Suppressor macrophage (primary cell): ENCODE measurements at places on chromosomes 3 and 15.
A peak's percentile ranks its signal among the peaks of the same experiment; 100 is the strongest.

DNA sequence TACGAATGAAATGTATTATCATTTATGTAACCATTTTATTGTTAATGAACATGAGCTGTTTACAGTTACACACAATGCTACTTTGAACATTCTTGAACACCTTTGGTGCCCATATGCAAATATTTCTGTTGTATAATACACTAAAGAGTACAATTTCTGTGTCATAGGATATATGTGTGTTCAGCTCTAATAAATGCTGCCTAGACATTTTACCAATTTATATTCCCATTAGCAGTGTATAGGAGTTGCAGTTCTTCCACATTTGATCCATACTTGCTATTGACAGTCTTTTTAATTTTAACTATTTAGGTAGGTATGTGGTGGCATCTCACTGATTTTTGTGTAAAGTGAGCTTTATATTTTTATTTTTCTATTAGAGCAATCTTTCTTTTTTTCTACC is 331.8 kb downstream of the ZIC1 start:
- no peak for DNase-seq

- peak; percentile 40 for DNase-seq
These were observed 1.3 kb downstream of the TCF12 start for GRCh38 chr15:56919609-56920366.

DNA sequence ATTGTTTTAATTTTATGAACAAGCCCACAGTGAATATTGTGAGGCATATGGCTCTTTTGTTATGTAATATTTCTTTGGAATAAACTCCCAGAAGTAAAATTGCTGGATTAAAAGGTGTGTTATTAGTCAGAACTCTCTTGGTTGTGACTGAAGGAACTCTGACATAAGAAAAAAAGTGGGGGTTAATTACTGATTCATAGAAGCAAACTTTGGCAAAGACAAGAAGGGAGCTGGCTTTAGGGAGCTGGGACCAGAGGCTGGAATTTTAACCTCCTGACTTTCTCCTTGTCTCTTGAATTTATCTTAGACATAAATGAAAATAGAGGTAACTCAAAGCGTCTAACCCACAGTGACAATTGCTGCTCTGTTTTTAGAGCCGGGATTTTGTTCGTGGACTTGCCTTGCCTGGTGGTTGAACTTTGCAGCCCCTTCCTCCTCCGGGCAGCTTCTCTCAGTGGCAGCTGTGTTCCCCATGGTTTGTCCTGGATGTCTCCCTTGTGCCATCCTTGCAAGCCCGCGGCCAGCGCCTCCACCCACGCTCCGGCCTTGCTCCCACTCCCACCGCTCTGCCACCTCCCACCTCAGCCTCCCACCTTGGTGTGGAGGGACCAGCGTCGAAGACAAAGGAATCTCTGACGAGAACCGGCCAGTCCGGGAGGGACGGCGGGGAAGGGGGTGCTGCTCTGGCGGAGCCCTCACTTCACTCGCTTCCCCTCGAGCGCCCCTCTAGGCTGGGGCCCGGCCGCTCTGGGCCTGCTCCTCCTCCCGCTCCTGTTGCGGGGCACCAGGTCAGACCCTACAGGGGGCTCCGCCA is 28.0 kb downstream of the ARHGAP31 start:
- DNase-seq, result peak; percentile 58

GRCh38 chr3:19877656-19878055 is 56.4 kb downstream of the EFHB start:
- peak; percentile 54 for DNase-seq

DNA sequence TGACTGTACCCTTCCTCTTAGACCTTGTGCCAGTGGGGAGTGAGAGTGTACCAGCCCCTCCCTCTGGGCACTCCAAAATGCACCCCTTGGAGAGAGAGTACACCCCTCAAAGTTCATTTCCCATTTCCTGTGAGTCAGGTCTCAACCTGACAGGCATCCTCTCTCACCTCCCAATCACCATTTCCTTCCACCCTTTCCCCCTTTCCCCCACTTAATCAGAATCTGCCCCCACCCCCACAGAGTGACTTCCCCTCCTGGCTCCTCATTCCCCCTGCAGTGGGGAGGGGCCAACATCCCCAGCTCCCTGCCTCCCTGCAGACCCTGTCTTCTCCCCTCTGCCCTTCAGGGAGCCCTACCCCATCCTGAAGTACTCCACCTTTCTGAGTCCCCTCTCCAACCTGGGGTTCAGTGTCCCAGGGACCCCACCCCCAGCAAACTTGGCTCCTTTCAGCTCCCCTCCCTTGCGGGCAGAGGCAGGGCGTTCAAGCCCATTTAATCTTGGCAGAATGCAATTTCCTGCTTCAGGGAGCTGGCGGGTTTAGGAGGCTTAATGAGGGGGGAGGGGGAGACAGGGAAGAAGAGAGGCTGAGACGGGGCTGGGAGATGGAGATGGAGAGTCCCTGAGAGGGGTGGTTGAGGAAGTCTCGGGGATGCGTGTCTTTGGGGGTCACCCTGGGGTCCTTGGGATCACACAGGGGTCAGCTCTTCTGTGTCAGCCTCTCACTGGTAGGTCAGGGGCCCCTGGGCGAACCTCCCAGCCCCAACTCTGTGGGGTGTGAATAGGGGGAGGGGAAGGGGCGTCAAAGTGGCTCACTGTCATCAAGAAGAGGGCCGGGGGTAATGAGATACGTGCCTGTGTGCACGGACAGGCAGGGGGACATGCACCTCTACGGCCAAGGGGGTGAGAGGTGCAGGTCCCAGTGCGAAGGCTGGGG is 16.6 kb upstream of the SEMA3F start:
- DNase-seq, result no peak

DNA sequence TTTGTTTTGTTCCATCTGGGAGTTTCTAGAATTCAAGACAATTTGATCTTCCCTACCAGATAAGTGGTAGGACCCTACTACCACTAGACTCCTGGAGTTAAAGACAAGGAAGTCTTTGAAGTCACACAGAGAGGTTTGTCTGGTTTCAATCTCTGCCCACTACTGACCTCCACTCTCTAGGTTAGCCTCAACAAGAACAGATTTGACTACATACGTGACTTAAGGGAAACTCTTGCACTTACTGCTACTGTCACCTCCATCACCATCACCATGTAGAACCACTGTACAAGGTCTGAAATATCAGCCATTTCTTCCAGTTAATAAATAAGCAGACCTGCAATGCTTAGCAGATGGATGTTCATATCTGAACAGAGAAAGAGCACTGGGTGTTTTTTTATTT is 148.3 kb upstream of the ARHGEF26 start:
- DNase-seq, result no peak

DNA sequence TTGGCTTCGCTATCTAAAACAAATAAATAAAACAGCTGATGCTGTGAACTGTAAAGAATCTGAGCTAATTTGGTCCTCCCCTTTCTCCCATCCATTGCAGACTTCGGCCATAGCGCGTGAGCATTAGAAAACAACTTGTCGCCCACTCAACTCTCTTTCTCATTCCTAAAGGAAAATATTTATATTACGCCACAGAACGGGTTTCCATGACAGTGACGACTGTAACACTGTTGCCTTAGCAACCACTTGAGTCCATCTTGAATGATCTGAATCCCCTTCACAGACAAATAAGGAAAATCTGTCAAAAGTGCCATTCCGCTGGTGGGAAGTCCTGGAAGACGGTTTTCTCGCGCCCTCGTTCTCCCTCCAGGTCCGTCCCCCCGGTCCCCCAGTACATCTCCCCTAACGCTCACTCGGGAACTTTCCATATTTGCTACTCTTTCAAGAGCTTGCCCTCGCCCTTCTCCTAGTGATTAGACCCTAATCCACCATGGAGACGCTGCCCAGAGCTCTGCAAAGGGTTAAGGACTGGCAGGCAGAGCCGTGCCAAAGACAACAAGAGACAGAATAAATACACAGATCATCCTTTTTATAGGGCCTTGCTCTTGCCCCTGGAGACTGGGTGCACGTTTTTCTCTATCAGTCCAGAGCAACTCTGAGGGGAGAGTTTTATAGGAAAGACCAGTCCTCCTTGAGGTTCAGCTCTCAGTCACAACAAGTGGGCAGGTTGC is 50.5 kb downstream of the CRYGS start:
- DNase-seq, result no peak

- no peak for DNase-seq
These were observed 7.5 kb upstream of the MEGF11 start for GRCh38 chr15:66261056-66261455.

- no peak for DNase-seq
These were observed 65.1 kb downstream of the MRPL46 start for GRCh38 chr15:88401996-88402656.

DNA sequence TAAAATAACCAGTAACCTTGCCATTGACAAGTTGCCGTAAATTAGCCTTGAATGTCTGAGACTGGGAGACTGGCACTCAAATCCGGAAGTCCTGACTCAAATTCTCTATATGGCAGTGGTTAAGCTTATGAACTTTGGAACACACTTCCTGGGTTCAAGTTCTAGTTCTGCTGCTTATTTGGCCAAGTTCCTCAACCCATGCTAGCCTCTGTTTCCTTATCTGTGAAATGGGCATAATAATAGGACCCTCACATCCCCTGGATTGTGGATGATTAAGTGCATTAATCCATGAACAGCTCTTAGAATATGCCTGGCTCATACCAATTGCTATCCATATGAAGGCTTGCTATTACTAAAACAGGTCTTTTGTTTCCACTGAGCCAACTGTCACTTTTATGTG is 311.5 kb downstream of the EDEM1 start:
- DNase-seq, result no peak

DNA sequence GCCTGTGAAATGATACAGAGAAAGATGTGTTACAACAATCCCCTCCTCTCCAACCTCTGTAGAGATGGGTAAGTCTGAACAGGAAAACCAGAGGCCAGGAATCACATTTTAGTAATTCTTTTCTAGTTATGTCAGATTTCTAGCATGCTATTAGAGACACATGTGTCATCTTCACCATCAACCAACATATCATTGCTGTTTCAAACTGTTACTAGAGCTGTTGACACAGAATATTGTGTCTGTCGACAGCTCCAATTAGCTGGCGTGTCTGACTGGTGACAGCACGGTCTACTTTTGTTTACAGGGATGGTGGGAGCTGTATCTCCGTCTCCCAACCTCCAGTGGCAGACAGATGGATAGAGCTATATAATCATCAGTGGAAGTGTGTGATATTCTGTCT is 393.2 kb downstream of the SOX2 start:
- DNase-seq, result no peak

GRCh38 chr3:81968658-81969057 is 207.2 kb upstream of the GBE1 start:
- DNase-seq, result no peak

GRCh38 chr3:31392568-31392967 is 140.2 kb upstream of the STT3B start:
- no peak for DNase-seq

DNA sequence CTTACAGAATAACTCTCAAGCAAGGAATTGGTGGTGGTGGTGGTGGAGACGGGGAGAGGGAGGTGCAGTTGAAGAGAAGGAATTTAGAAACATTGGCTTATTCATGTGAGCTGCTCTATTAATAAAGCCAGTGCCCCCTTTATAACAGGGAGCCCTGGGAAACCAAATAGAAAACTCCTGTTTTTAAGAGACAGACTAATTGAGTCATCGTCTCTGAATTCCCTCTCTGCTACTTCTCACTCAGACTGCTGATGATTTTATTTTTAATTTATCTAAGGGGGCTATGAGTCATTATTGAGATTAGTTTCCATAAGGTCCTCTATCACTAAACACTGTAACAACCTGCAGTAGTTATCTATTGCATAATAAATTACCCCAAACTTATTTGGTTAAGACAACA is 145.9 kb upstream of the GALNT15 start:
- DNase-seq, result no peak

GRCh38 chr15:80152896-80153876 is at the start of gene FAH:
TSS of gene FAH (plus strand) at chr15:80152999. CDS start at chr15:80153055, 56 bp downstream.
- DNase-seq, result peak; percentile 83
